Epithelial cell of prostate (primary cell): ENCODE measurements at places on chromosomes 2 and 18.

DNA sequence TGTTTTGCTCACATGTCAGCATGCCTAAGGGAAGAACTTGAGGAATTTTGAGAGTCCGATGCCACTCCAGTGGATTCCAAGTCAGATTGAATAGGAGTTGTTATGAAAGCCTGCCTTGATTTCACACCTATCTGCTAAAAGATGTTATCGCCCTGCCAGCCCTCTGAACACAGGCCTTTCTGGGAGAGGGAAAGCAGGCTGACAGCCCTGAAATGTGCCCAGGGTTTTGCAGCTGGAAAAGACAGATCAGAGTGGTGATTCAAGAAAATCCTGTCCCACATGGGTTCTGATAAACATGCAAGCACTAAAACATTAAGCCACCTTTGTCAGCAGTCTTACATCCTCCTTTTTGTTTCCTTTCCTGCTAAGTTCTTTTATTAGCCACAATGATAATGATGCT is 1752.9 kb upstream of the CELF4 start:
- no peak for DNase-seq

GRCh38 chr2:111663471-111664274 is 220.3 kb downstream of the ANAPC1 start:
- no peak for DNase-seq

DNA sequence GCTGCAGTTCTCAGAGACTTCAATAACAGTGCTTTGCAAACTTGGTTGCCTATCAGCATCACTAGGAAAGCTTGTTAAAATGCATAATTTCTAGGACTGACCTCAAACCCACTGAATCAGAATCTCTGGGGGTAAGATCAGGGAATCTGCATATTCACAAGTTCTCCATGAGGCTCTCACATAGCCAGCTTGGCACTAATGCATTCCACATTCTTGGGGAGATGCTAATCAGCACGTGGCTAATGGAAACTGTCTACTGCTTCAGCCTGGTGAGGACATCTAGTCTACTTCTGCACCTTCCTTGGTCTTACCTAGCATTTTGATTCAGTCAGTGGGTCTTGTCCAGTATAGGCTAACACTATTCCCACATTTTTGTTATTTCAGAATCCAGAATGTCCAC is 56.3 kb downstream of the RBKS start:
- DNase-seq = no peak

DNA sequence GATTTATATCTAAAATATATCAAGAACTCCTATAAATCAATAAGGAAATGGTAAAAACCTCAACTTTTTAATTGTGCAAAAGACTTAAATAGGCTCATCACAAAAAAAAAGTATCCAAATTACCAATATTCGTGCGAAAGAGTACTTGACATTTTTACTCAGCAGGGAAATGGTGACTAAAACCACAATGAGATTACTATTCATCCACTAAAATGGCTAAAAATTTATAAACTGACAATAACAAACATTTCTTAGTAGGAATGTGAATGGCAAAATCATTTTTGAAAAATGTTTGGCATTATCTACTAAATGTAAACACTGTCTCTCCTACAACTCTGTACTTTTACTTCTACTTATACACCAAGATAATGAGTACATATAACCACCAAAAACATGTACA is 184.8 kb upstream of the RND3 start:
- no peak for DNase-seq

- DNase-seq = no peak
Observed at GRCh38 chr2:179050755-179051154, 818 bp upstream of the CCDC141 start.

DNA sequence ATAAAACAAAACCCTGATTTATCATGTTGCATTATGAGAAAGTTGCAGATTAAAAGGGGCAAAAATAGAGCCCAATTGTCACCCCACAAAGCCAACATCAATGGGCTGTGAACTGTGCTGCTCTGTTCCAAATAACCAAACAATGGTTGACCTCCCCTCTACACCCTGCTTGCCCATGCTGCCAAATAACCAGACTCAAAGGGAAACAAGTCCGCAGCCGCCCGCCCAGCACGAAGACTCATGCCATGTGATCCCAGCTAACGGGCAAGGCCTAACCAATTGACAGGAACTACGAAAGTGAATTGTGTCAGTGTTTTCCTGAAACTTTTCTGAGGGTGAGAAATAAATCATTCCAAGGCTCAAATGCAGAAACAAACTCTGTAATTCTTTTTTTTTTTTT is 97.9 kb upstream of the RIOK3 start:
- DNase-seq = no peak

DNA sequence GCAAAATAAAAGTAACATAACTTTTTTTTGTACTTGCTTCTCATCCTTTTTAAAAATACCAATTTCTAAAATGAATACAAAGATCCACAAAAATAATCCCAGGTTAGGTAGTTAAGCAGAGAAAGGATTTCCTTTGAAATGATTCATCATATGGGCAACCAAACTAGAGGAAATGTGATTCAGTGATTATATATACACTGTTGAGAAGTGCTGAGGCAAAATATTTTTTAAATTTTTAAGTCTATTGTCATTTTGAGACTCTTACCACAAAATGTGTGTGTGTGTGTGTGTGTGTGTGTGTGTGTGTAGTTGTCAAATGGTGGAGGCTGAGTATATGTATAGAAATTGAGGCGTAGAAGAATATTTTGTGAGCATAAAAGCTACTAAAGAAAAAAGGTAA is 1075.3 kb downstream of the LRP1B start:
- DNase-seq = no peak

- DNase-seq = no peak
Observed at GRCh38 chr2:109398366-109399015, 215.3 kb downstream of the SEPTIN10 start.

DNA sequence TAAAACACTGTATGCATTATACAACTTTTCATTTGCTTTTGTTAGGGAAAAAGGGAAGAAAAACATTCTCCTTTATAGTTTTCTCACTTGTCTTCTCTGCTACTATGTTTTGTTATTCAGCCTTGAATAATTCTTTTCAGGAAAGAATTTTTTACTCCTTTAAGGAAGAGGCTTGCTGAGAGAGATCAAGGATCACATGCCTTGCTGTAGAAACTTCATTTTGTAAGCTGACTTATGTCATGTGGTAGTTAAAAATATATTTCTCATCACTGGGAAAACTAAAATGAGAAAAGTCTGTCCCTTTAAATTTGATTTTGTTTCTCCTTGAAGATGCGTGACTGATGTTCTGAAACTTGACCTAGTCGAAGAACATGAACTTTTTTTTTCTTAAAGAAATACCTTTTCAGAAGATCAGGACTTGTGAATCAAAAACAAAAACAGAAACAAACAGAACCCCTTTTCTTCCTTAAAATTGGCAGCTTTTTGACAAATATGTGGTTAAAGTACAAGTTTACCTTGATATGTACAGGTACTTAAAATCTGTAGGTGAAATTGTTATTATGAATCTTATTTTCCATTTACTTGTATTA is 145.1 kb downstream of the COMMD1 start:
- DNase-seq = no peak

DNA sequence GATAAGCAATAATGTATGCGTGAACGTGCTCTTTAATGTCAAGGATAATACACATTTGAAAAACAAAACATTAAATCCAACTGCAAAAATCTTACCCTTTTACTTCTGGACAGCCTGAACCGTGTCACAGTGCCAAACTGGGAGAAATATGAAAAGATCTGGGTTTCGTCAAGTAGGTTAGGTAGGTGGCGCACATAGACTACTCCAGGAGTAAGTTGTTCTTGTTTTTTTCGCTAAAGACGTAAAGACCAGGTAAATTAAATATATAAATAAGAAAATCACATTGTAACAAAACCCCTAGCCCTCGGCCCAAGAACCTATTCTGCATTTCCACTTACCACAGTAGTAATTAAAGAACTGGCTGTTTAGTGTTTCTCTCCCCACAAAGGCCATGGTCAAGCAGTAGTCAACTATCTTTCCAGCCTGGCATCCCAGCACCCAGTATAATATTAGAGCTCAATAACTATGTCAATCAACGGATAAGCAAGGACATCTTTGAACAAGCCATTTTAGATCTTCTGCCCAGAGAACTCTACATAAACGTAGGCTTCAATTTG is 1.1 kb downstream of the NIFK start:
- DNase-seq = no peak

GRCh38 chr2:855177-855576 is 95.5 kb upstream of the SNTG2 start:
- DNase-seq = no peak

- DNase-seq = no peak
Observed at GRCh38 chr2:229524799-229525198, 189.6 kb downstream of the DNER start.

GRCh38 chr18:63303547-63303946 is 16.0 kb downstream of the BCL2 start:
- no peak for DNase-seq

DNA sequence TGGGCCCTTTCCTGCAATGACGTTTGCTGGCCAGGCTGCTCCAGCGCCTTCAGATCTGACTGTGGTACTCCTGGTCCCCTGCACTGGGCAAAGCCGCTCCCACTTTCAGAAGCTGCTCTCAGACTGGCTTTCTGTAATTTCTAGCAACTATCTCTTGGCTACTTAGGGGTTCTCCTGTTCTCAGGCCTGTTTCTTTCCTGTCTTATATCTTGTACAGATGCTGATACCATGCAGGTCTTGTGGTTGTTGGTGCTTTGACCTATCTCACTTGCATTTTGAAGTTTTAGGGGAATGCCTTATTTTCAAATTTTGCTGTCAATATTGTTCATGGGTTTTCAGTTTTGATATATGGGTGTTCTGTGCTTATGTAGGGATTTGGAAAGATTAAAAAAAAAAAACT is 145.8 kb downstream of the CLIP4 start:
- DNase-seq = no peak

- no peak for DNase-seq
Observed at GRCh38 chr2:1619556-1619955, 124.8 kb downstream of the PXDN start.

DNA sequence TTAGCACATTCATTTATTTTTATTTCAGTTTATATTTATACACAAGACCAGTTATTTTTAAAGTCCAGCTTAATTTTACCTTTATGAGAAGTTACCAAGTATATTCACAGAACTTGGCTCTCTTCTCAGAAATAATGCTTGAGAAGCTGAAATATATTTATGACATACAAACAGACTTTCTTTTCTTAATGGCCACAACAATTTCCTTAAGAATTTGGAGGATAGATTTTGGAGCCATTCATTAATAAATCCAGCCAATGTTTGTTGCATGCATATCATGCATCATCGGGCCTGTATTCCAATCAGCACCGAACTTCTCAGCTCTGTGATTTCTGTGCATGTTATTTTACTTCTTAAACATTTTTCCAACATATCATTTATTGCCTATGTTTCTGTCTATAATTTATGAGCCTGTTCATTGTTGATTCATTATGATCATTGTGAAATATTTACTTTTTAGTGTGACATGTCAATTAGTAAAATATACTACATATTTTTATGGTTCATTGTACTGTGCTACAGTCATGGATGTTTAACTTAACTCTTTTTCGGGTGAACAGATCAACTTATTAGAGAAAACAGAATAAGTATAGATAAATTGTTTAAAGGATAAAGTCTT is 3.5 kb downstream of the GULP1 start:
- DNase-seq = no peak

- DNase-seq = no peak
Observed at GRCh38 chr18:3546106-3546505, 96.1 kb downstream of the TGIF1 start.

DNA sequence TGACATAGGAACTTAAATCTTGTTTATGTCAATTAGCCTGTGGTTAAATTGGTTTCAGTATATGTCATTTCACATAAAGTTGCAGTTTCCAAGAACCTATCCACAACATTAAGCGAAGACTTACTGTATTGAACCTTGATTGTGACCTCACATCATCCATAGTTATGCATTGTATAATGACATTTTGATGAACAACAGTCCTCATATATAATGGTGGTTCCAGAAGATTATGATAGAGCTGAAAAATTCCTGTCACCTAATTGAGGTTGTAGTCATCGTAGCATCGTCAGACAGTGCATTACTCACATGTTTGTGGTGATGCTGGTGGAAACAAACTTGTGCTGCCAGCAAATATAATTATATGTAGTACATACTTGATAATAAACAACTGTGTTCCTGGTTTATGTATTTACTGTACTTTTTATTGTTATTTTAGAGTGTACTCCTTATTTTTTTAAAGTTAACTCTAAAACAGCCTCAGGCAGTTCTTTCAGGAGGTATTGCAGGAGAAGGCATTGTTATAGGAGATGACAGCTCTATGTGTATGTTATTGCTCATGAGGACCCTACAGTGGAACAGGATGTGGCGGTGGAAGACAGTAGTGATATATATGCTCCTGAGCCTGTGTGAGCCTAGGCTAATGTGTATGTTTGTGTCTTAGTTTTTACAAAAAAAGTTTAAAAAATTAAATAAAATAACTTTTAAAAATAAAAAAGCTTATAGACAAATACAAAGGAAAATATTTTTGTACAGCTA is 56.6 kb downstream of the UBE2E3 start:
- peak; percentile 36 for DNase-seq

GRCh38 chr2:59096973-59097372 is 855.8 kb upstream of the FANCL start:
- no peak for DNase-seq

GRCh38 chr2:75621228-75621627 is 25.4 kb upstream of the MRPL19 start:
- no peak for DNase-seq

DNA sequence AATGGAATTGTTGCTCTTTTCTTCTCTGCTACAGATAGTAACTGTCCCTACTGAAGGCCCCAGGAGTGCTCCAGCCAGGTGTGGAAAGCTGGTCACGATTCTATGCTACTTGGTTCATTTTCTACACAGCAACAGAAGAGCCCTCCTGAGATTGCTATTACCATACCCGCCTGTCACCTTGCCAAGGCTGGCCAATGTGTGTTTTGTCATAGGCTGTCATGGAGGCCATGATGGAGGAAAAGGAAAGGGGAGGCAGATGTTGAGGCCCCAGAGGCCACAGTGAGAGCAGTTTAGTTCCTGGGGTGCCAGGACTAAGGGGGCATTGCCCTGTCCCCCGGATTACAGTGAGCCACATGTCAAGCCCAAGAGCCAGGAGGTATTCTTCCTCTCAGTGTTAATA is 952 bp downstream of the ELMOD3 start:
- no peak for DNase-seq

- DNase-seq = no peak
Observed at GRCh38 chr2:111900859-111901258, 2.5 kb downstream of the MERTK start.

DNA sequence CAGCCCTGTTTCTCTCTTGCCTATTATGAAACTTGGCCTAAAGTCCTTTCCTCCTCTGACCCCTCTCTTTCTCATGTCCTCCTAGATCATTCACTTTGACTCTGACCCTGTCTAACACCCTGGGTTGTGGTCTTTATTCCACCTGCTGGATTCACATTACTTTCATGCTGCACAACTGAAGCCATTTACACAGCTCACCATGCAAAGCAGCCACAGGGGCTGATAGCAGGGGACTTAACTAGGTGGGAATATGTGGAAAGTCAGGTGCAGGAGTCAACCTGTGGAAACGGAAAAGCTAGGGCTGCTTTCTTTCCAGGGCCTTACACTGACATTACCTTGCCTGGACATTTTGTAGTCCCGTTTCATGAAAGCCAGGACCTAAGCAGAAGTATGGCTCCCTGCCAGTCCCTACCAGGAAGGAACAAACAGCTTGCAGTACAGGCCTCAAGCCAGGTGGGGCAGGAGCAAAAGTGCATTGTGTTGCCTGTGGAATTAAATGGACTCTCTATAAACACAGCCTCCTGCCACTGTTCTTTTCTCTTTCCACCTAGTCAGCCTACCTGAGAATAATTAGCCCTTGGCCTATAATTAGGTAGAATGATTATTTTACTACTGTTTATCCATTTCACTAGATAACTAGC is 11.8 kb downstream of the MAPRE3 start:
- no peak for DNase-seq

- DNase-seq = no peak
Observed at GRCh38 chr2:195543902-195544894, 112.8 kb upstream of the SLC39A10 start.
